ENCODE measurements at places on chromosomes 16 and 17.

GRCh38 chr17:63222655-63223054, 223.5 kb downstream of the CYB561 start:
- no peak for DNase-seq

- DNase-seq: no peak
These were observed 100.6 kb downstream of the PITPNC1 start for GRCh38 chr17:67477687-67478086.

GRCh38 chr17:27893841-27894503, 807 bp upstream of the LYRM9 start:
- no peak for DNase-seq

DNA sequence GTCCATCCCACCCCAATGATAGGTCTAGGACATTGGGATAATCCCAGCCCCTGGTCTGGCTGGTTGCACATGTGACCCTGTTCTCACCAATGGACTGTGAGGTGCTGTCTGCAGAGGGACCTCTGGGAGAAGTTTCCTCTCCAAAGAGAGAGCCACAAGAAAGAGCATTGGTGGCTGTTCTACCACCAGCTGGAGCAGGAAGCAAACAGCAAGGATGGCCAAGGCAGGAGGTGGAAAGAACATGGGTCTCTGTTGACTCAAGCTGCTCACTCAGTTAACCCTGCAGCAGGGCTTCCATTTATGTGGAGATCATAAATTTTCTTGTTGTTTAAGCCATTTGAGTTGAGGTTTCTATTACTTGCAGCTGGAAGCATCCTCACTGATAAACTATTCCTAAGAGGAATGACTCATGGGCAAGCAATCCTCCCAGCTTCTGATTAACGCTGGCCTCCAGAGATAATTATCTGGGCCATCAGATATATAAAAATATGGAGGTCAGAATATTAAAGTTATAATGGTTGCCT, 52.6 kb downstream of the CYB5B start:
- no peak for DNase-seq

- DNase-seq: no peak
These were observed 50.0 kb downstream of the SOCS1 start for GRCh38 chr16:11205754-11206581.

DNA sequence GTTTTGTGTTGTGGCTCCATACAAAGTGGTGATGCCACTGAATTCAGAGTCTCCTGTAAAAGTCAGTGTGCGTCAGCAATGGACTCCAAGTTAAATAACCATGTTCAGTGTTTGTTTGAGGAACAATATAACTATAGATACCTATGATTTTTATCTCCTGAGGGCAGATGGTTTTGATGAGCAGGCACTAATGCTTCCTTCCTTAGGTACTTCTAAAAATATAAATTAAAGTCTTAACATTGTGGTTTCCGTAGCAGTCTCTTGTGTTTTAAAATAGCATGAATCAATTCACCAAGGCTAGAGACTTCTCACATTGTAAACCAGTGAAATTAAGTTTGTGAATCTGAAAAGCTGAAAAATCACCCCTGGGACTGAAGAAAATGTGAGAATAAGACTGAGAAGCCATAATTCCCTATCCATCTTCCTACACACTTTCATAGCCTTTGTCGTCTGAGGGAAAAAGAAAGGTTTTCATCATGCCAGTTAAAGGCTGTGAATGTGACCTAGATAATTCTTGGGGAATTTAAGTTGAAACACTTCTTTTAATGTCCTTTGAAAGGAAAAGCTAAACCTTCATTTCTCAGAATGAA, 1502.9 kb downstream of the CDH11 start:
- no peak for DNase-seq

DNA sequence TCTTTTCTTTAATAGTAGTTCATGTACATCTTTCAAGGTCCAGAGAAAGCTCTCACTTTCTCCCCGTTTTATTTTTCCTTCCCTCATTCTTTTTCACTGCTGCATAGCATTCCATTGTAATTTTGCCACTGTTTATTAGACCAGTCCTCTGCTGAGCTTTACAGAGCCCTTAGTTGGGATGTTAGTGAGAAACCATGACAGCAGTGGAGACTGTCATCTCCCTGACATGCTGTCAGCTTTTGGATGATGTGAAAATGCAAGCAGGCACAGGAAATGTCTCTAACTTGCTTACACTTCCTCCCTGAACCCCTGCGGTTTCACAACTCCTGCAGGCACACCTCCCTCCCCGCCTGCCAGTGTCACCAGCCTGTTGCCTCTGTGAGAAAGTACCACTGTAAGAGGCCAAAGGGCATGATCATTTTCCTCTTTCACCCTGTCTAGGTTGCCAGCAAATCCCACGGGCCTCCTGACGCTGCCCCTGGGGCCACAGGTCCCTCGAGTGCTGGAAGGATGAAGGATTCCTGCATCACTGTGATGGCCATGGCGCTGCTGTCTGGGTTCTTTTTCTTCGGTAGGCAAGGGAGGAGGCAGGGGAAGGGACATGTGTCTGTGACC, at the start of gene ITGAL:
Gene ITGAL (plus strand): TSS at position 415 of the 615 bp plus-strand sequence. CDS start 96 bp downstream, at position 511.
- no peak for DNase-seq

GRCh38 chr17:73191443-73192205, 1.2 kb upstream of the COG1 start:
- no peak for DNase-seq

GRCh38 chr17:15909481-15909991, 35.4 kb upstream of the ADORA2B start:
- no peak for DNase-seq

DNA sequence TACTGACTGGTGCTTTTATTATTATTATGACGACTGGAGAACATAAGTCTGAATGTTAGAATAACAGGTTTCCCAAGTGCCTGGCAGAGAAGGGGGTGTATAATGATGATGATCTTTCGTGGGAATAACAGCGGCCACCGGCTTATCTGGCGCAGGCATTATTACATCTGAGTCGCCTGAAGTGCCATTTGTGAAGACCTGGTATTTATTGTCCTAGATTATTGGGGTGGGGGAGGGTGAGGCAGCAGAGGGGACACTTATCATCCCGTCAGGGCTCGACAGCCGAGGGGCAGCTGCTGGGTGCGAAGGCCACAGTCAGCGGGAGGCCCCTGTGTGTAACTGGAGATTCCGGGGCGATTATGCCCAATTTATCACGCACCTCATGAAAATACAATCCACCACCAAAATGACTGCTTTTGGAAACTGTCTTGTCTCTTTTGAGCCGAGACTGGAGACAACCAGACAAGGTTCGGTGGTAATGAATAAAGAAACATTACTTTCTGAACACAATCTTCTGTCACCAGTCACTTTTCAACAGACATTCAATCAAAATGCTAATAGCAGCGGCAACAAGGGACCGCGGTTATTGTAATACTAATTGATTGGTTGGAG, 199.3 kb downstream of the CCDC182 start:
- no peak for DNase-seq

DNA sequence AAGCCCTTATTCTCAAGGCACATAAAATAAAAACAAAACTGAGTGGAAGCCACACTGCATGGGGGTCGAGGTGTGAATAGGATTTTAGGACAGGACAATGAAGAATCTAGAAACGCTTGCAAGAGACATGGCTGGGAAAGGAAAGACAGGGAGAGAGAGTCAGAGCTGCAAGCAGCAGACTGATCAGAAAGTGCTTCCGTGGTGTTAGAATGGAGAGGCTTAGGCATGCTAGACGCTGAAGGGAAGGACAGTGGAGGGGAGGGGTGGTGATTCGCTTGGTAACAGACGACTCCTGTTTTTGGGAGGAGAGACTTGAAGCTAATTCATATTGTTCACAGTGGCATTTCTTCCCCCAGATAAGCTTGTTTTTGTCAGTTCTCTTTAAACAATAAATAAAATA, 173.5 kb downstream of the AIPL1 start:
- no peak for DNase-seq

- DNase-seq: no peak
These were observed 79.1 kb downstream of the GRIN2A start for GRCh38 chr16:10103118-10103517.

GRCh38 chr16:56966093-56966475, 4.3 kb downstream of the CETP start:
- no peak for DNase-seq

DNA sequence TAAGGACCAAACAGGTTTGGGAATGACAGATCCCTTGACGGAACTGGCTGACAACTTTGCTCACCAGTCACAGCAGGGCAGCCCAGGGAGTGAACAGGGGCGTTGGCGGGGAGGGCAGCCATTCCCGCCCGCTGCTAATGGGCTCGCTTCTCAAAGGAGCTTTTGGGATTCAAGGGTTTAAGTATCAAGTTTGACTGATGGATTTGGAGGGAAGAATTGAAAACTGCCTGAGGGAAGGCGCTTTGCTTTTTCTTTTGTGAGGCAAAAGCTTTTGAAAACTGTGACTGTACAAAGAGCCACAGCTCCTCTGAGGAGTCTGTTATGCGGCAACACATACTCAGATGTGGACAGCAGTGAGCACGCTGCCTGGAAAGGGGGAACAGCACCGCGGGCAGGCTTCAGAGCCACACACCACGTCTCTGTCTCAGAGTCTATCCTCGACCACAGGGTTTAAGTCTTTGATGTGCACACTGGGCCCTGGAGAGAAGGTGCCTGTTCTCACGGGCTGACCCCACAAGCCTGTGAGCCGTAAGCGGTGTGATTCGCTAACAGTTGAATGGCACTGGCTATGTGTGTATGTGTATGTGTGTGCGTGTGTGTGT, 79.9 kb upstream of the HSBP1 start:
- no peak for DNase-seq

Measured in NCI-H2107 (cell line).